ENCODE measurements at places on chromosomes 2 and 18. TPM values are rescaled to one million over a fixed set of nuclear protein-coding genes. Genes with fewer than 3 reads are reported as not detected.

FIGN gene
- polyA plus RNA-seq = not detected

EFHD1 gene
- polyA plus RNA-seq = 1.4 TPM

CFAP53 gene
- 0.13 TPM for polyA plus RNA-seq

HNRNPA3 gene
- 64.5 TPM for polyA plus RNA-seq

C2orf81 gene
- 1.6 TPM for polyA plus RNA-seq

QPCT gene
- 0.23 TPM for polyA plus RNA-seq

STPG4 gene
- polyA plus RNA-seq = not detected

FAM161A gene
- polyA plus RNA-seq = 1.3 TPM

Data from CD4-positive, alpha-beta memory T cell (primary cell).